ENCODE measurements at places on chromosomes 7 and 10. TPM values are rescaled to one million over a fixed set of nuclear protein-coding genes. Genes with fewer than 3 reads are reported as not detected.

DNA sequence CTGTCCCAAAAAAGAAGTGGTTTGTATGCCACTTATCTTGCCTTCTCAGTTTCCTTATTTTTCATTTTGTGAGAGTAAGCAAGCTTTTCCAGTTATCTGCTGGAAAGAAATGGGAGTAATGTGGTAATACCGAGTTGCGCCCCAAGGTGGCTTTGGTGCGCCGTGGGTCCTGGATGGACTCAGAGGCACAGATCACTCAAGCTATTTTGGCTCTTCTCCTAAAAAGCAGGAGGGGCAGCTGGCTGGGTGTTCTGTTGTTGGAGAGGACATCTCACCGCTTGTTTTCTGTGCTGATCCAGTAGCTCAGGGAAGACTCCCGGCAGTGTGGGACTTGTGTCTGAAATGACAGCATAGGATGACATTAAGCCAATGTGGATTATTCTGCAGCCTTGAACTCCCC is 16.4 kb downstream of the PRKRIP1 start:
- no peak for DNase-seq

GRCh38 chr7:25028370-25029021 is 48.5 kb upstream of the OSBPL3 start:
- no peak for DNase-seq

DNA sequence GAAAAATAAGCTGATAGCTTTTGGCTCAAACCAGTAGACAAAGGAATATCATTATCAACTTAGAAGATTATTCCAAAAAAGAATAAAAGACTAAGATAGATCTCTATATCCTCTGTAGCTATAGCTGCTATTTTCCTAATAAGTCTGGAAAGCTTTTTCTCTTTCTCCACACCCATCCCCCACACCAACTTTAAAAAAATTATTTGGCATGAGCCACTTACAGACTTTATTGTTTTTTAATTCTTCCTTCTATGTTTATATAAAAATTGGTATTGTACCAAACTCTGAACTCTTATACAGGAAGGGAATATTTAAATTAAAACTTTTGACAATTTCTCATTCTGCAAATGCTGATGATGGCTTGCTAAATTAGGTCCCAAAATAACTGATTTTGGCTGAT is 142.7 kb downstream of the RNF133 start:
- no peak for DNase-seq

The RHOBTB1 gene
- 16.7 TPM for total RNA-seq

- no peak for DNase-seq
These were observed 1112.9 kb upstream of the AUTS2 start for GRCh38 chr7:68485253-68485917.

DNA sequence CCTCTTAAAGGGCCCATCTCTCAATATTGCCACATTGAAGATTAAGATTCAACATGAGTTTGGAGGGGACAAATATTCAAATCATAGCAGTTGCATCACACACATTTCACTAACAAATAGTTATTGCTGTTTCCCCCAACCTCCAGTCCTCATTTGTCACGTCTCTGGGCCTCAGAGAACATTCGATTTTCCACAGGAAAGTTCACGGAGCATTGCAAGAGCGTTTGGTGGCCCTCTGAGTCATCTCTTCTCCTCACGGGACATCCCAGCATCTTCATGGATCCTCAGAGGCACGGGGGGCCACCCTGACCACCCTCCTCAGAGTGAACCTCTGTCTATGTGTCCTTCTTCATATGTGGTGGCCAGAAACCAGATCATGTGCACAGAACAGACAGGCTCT is 50.3 kb upstream of the CHST15 start:
- DNase-seq: no peak

The CYP26C1 gene
- total RNA-seq: not detected

DNA sequence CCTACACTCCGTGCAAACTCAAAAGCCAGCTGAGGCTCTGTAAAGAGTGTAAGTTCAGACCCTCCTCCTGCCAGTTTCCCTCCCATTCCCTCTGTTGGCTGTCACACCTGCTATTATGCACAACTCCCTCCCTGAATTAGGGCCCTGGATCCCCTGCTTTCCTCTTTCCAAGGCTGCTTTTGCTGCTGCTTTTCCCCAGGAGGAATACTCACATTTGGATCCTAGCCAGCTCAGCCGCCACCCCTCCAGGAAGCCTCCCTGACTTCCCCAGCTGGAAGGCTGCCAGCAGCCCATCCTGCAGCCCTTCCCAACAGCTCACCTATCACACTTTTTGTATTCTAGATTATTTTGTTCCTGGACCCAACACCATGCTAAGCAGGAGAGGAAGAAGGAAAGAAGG is 40.9 kb upstream of the WDR11 start:
- no peak for DNase-seq

- DNase-seq: no peak
These were observed 88.9 kb downstream of the ARMH3 start for GRCh38 chr10:101967119-101967518.

Measured in thoracic aorta (tissue), 2 donors.